Mucosa of descending colon (tissue), 3 donors: ENCODE measurements at places on chromosomes 12 and 14. TPM values are rescaled to one million over a fixed set of nuclear protein-coding genes. Genes with fewer than 3 reads are reported as not detected.
A peak's percentile ranks its signal among the peaks of the same experiment; 100 is the strongest.

ARHGEF25 gene
- 11.0 TPM for total RNA-seq

RBP5 gene
- 2.2 TPM for total RNA-seq

SYCP3 gene
- total RNA-seq: not detected

ZNF410 gene
- 47.2 TPM for total RNA-seq

KRT81 gene
- total RNA-seq: not detected

TSPAN19 gene
- not detected for total RNA-seq

DTX1 gene
- total RNA-seq: 5.9 TPM

CLEC6A gene
- not detected for total RNA-seq

DIO2 gene
- 1.3 TPM for total RNA-seq

IAPP gene
- not detected for total RNA-seq

MGAT4C gene
- total RNA-seq: 0.35 TPM

ZBTB42 gene
- 10.6 TPM for total RNA-seq

- DNase-seq: no peak
Observed at GRCh38 chr12:10559244-10559643, 53.6 kb downstream of the EIF2S3B start.

DNA sequence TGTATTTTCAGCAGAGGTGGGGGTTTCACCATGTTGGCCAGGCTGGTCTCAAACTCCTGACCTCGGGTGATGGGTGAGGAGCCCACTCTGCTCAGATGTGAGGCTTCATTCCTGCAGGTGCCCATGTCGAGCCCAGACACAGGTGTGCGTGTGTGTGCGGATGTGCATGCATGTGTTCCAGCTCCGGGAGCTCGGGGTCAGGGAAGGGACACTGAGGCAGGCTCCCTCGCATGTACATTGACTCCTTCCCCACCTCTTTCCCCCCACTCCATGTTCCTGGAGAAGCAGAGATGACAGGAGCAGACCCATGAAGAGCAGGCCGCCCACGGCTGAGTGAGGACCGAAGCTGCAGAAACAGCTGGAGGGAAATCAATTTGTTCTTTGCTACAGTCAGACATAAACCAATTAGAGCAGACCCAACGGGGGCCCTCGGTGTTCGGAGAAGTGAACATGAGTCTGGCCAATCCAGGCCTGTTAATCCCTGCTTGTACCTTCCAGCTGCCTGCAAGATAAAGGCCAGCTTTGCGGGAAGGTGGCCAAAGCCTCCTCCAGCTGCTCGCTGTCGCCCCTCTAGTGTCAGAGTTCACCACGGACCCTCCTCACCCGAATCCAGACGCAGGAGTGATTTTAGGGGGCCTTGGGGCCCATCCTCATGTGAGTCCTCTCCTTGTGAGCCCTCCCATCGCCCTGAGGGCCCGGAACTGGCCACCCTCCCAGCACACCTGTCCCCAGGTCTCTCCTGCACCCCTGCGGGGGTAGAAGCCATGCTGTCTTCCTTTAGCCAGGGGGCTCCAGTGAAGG, 321.0 kb upstream of the RTL1 start:
- no peak for DNase-seq

DNA sequence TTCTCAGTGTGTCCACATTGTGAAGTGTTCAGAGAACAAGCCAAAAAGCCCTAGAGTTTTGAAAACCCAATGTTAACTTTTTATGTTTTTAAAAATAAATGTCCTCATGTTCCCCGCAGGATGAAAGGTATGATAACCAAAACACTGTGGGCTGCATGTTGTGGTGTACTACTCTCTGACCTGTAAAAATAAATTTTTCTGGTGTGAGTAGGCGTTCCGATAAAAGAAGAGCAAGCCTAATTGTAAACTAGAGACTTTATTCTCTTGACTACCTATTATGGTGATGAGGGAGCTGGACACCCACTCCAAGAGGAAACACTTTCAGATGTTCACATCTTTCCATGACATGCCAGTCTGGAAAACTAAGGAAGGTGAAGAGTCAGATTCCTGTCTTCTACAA, 18.2 kb downstream of the PTGER2 start:
- no peak for DNase-seq

DNA sequence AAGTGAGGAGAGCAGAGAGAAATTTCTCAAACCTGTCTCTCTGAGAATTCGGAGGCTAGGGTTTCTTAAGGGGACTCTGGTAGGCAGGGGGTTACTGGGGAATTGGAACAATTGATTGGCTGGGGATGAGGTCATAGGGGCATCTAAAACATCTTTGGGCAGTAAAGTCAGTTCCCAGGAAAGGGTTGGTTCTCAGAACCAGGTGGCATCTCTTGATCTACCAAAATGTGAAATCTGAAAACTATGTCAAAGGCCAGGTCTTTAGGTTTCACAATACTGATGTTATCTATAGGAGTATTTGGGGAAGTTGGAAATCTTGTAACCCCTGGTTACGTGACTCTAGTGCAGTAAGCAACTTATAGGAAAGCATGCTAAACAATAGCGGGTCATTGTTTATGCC, 6.9 kb downstream of the C12orf75 start:
- no peak for DNase-seq

DNA sequence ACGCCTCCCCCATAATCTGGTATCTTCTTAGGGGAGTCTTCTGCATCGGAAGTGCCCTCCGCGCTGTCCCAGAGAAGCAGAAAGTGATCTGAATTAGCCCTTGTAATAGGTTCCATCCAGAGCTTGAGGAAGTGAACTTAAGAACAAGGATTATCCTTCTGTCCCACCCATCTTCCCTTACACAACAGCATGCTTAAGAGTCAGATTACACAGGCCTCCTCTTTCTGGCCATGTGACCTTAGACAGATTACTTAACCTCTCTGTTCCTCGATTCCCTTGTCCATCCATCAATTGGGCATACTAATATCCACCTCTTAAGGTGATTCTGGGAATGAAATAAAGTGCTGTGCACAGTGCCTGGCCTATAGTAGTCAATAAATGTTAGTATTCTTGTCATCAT, 11.4 kb downstream of the CABP1 start:
- no peak for DNase-seq

- DNase-seq: no peak
Observed at GRCh38 chr14:50402965-50403364, 6.3 kb upstream of the CDKL1 start.

DNA sequence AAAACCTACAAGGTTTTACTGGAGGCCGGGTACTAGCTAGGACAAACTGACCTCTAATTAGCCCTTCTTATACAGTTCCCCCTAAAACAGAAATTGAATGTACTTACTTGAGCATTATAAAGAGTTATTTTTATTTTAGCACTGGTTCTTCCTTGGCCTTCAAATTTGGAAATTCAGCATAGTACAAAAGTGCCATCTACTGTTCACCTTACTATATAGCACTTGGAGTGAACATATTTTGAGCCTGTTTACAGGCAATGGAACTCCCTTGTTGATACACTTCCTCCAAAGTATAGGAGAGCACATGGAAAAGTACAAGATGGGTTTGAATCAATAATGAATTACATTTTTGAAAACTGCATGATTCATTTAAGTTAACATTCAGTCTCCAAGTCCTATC, 3.9 kb upstream of the POC1B start:
- DNase-seq: no peak

DNA sequence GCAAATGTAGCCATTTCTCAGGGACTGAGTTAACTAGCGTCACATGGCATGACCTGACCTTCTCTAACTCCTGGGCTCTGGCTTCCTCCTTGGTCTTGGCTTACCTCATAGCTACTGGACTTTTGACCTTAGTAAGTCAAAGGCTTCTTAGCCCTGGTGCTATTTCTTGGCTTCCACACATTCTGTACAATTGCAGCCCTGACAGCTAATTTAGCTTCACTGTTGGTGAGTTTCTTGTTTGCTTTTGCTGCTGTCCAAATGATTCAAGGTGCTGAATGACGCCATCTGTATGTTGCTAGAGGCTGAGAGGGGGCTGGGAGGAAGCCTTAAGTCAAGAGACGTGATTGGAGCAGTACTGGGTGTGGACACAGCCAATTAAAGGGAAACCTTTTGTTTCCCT, 202.7 kb downstream of the PRKD1 start:
- DNase-seq: no peak

DNA sequence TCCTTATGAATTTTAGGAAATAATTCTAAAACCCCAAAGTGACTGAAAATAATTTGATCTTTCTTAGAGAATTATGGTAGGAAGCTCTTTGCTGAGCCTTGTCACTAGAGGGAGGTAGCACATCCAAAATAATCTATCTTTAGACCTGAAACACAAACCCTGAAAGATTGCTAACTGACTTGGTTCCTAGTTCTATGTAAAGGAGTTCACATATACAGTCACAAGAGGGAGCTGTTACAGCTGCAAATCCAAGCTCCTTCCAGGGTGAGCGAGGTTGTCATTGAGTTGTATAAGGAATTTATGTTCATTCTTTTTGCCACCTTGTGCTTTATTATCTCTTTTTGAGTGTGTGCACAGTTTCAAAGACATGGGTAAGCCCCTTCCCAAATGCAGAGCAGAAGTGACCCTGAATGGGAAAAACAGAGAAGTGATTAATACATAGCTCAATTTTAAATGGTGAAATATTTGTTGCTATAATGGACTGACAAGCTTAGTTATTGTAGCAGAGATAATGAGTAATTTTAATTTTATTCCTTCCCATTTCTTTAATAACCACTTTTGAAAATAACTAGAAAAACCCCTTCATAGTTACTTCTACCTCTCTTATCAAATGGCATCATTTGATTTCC, 387.9 kb downstream of the DAD1 start:
- DNase-seq: peak; percentile 26

DNA sequence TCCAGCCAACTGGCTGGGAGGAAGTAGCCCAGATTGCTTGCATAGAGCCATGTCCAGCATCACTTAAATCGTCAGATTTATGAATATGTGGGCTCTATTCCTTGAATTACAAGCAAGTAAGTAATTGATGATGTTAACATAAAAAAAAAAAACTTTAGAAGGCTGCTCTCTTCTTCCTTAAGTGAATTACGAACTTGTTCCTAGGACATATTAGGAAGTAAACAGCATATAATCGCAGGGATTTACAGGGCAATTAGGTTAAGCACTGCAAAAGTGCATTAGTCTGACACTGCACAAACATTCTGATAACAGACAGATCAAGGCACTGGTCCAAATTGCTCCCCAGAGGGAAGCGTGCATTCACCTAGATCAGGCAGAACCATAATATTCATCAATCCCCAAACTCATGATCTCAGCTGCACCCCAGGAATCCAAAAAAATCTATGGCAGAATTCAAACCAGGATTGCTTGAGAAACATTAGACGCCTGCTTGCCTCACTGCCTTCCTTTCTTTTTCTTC, 293.2 kb downstream of the TMEM132D start:
- DNase-seq: no peak
